ENCODE measurements at places on chromosomes 6 and 20.

DNA sequence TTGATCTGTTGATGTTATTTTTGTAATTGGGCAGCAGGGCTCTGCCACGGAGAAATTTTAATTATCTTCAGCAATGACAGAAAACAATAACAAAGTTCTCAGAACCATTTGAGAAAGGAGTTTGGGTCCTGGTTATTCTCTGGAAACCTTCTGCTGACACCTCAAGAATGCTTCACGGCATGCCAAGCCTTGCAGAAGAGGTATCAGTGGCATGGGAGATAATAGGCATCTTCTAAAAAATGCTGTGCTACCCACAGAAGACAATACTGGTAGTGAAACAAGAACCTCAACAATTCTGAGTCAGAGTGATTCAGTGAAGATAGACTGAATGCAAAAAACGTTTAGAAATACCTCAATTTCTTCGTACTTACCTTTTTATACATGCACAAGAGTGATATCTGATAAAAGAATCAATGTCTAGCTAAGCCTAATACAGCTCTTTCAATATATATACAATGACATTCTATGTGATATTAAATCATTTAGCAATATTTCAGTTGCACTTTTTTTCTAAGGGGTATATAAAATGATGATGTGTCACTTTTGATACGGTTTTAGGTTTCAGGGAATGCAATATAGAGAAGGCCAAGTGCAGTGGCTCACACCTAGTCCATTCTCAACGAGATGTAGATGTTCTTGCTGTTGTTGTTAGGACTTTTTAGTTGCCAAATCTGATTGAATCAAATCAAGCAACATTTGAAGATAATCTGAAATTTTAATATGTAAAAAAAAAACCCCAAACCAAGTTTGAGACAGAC, 110.4 kb upstream of the COL21A1 start:
- no peak for DNase-seq

- no peak for DNase-seq
Observed at GRCh38 chr6:9370480-9370879, 935.1 kb upstream of the SLC35B3 start.

- DNase-seq: no peak
Observed at GRCh38 chr6:114144887-114145851, 174.2 kb upstream of the HDAC2 start.

- no peak for DNase-seq
Observed at GRCh38 chr20:16245879-16246278, 327.4 kb downstream of the KIF16B start.

- DNase-seq: no peak
Observed at GRCh38 chr20:63311833-63312243, 18.9 kb downstream of the COL20A1 start.

- no peak for DNase-seq
Observed at GRCh38 chr6:38349795-38350194, 289.9 kb downstream of the BTBD9 start.

GRCh38 chr6:24667378-24667803, 514 bp downstream of the ACOT13 start:
- DNase-seq: peak; percentile 40

GRCh38 chr6:42278131-42278853, 60.6 kb upstream of the MRPS10 start:
- DNase-seq: no peak

- no peak for DNase-seq
Observed at GRCh38 chr6:148383658-148384368, 41.2 kb downstream of the SASH1 start.

DNA sequence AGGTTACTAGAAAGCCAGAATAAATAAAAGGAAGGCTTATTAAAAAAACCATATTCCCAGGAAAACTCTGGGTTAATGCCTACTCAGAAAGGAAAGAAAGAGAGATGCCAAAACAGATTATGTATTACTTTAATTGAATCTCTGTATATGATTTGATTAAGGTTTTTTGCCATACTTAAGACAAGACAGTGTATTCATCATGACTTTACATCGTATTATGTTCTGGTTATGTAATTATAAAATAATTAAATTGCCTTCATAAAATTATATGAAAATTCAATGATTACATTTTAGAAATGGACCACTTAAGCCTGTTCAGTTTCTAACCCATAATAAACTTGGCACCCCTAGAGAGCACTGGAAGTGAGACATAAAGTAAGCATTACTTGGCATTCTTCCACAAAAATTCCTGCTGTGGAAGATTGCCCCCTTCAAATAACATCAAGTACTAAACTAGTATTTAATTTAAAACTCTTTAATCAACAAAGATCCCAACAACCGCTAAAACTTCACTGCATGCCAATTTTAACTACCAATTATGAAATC, 20.8 kb upstream of the IBTK start:
- no peak for DNase-seq

GRCh38 chr6:31607317-31607716, 7.7 kb upstream of the AIF1 start:
- no peak for DNase-seq

- DNase-seq: no peak
Observed at GRCh38 chr6:158230967-158231550, 62.9 kb downstream of the GTF2H5 start.

GRCh38 chr6:14505401-14505800, 387.8 kb downstream of the CD83 start:
- DNase-seq: no peak

GRCh38 chr20:17947474-17947815, 21.1 kb downstream of the SNX5 start:
- DNase-seq: no peak

DNA sequence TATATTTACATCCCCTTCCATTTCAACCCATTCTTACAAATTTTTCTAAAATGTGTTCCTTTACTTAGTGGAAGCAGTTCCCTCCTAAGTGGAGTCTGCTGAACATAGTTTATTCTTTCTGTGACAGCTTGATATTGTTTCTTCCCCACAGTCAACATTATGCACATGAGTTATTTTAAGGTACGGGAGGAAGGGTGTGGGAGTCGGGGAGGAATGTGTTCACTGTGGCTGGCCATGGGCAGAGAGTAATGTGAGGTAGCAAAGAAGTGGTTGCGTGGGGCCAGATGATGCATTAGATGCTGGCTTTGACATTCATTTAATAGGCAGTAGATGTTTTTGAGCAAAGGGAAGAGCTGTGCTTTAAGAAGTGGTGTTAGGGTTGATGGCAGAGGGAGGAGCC, 98.5 kb downstream of the ARMC2 start:
- DNase-seq: no peak

DNA sequence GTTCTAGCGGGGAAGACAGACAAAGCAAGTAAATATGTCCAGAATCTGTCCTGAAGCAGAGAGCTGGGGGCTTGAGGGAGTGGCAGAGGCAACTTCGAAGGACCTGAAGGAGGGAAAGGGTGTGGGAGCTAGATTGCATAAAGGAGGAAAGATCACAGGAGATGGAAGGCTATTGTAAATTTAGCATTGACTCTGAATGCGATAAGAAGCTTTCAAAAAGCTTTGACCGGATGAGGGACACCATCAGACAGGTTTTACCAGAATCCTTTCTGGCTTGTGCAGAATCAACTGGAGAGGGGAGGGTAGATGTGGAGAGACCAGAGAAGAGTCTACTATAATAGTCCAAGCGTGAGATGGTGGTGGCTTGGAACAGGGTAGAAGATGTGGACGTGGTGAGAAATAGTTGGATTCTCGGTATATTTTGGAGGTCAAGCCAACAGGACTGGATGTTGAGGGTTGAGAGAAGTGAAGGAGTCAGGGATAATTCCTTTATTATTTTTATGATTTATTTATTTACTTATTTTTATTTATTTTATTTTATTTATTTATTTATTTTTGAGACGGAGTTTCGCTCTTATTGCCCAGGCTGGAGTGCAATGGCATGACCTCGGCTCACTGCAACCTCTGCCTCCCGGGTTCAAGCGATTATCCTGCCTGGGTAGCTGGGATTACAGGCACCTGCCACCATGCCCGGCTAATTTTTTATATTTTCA, 19.9 kb upstream of the RIPOR3 start:
- no peak for DNase-seq

DNA sequence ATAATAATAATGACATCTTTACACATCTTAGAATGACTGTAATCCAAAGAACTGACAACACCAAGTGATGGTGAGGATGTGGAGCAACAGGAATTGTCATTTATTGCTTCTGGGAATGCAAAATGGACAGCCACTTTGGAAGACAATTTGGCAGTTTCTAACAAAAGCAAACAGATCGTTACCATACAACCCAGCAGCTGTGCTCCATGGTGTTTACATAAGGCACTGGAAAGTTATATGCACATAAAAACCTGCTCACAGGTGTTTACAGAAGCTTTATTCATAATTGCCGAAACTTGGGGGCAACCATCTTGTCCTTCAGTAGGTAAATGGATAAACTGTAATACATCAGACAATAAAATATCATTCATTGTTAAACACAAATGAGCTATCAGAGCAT, 18.3 kb upstream of the ASF1A start:
- DNase-seq: no peak

- DNase-seq: no peak
Observed at GRCh38 chr20:54843865-54844264, 368.5 kb downstream of the DOK5 start.

DNA sequence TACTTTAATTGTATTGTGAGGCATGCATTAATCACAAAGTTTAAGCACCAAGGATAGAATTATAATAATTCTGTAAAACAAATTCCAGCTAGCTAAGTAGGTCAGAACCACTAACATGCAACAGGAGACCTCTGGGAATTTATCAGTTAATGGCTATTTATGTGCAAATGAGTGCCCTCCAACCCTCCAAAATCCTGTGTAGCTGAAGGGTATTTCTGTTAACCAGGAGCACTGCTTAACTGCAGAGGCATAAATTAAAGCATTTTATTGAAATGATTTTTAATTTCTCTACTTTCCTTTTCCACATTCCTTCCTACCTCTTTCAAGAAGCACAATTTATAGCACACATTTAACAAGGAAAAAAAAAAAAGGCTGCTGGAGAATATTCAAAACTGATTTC, 77.0 kb downstream of the MMS22L start:
- no peak for DNase-seq

GRCh38 chr6:13397359-13398068, 69.2 kb upstream of the TBC1D7 start:
- DNase-seq: no peak

DNA sequence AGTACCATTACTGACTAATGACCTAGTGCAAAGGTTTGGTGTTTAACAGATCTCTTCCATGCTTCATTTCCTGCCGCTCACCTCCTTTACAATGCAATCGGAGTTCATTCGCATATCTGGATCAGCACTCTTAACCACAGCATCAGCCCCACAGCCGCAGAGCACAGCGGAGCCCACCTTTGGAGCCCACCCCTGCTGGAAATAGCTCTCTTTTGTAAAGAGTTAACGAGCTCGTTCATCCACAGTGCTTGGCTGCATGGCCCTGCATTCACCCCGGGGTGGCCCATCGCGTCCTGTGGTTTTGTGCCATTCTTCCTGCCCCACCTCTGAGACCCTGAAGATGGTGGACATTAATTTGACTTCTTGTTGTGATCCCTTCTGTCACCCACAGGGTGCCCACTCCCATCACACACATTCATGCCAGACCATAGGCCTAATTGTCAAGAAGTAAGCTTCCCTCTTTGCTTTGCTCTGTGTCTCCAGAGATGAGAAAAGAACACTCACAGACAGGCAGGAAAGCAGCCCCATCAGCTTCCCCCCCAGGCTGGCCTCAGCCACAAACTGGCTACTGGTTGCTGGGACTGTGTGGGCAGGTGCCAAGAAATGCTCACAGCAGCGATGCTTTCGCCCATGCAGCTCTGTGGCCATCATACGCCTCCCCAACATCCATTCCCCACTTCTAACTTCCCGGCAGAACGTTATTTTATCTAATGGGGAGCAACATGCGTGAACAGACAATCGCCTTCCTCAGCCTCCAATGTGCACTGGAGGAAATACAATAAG, 167.0 kb downstream of the LRFN2 start:
- DNase-seq: no peak

DNA sequence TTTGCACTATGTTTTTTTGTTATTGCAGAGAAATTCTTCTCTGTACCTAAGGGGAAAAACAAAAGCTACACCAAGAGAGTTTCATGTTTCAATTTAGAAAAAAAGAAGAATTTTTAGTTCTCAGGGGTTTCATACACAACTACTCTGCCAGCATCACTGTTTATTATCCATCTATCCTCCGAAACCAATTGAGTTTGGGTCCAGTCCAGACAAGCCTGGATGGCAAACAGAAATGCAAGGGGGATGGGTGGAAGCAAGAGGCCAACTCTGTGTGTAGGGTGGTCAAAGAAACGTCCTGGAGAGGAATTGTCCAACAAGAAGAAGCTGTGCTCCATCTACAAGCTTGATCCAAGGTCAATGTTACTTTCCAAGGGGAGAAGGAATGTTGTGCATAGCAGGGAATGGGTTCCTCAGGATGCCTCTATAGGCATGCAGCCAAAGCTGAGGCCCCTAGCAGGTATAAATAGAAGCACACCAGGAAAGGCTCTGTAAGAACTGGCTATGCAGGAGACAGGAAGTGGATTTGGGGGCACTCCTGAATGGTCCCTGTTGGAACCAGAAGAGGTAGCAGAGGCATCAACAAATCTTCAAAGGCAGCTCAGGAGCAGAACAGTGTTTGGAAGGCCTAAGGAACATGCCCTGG, 64.4 kb downstream of the FILIP1 start:
- no peak for DNase-seq

DNA sequence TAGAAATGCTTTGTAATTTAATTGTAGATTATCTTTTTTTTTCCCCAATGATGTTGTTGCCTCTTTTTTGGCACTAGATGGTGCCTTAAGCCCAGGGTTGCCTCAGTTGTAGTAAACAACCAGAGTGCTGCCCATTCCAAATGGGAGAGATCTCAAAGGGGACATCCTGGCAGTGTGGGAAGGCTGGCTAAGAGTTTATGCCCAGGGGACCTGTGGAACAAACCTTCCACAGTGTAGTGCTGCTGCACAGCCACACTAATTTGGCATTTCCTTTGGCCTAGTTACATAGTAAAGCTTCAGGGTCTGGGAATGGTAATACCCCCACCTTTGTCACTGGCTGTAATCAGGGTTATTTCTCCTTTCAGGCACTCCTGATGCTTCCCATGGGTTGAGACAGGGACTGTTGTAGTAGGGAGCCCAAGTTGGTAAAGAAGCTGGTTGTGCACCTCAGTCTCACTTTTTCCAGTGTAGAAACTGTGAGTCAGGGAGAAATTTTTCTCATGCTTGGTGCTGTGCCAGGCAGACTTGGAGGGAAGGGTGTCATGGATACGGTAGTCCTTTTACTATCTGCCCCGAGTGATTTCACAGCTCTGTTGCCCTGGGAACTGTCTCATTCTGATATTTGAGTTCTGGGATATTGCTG, 177.8 kb upstream of the ECI2 start:
- DNase-seq: no peak

- no peak for DNase-seq
Observed at GRCh38 chr6:127249621-127250020, 17.0 kb upstream of the RNF146 start.

- DNase-seq: no peak
Observed at GRCh38 chr6:15460110-15460727, 202.6 kb downstream of the DTNBP1 start.

Measured in hindlimb muscle (tissue), 1 donor.